Metanephros (tissue), 2 donors: ENCODE measurements at places on chromosomes 5 and 9. TPM values are rescaled to one million over a fixed set of nuclear protein-coding genes. Genes with fewer than 3 reads are reported as not detected.

The RHOBTB3 gene
- 151 TPM for total RNA-seq

The SEC61B gene
- total RNA-seq = 60.8 TPM

The TAF1L gene
- total RNA-seq = not detected

The EXOSC2 gene
- 26.2 TPM for total RNA-seq

The BSPRY gene
- 8.8 TPM for total RNA-seq

The NUTM2G gene
- not detected for total RNA-seq

The KIF24 gene
- 5.6 TPM for total RNA-seq

The OXCT1 gene
- 39.2 TPM for total RNA-seq

The CTXN3 gene
- 0.47 TPM for total RNA-seq

The CCNJL gene
- 4.5 TPM for total RNA-seq

The NREP gene
- 333 TPM for total RNA-seq

The TMEM171 gene
- total RNA-seq = 6.9 TPM

The PKD2L2 gene
- 0.53 TPM for total RNA-seq

The AIF1L gene
- 214 TPM for total RNA-seq

The FOXE1 gene
- not detected for total RNA-seq

The C9orf85 gene
- total RNA-seq = 14.2 TPM

The TXNDC8 gene
- total RNA-seq = not detected

The FAM174A gene
- total RNA-seq = 50.2 TPM

The CAMK2A gene
- total RNA-seq = 14.4 TPM

The ABL1 gene
- total RNA-seq = 58.0 TPM

The KCTD16 gene
- total RNA-seq = 2.8 TPM

The PRUNE2 gene
- 10.9 TPM for total RNA-seq

The ADAMTS2 gene
- total RNA-seq = 32.0 TPM

The ACSL6 gene
- 4.9 TPM for total RNA-seq

The LRRC19 gene
- total RNA-seq = 12.1 TPM

The IL5 gene
- not detected for total RNA-seq

The INSL6 gene
- not detected for total RNA-seq

The LRRC70 gene
- 12.3 TPM for total RNA-seq

The TMEM203 gene
- total RNA-seq = 32.5 TPM

The SPINK5 gene
- 1.3 TPM for total RNA-seq

The C5orf52 gene
- total RNA-seq = not detected

The ZFP37 gene
- total RNA-seq = 4.7 TPM

The CARD9 gene
- 5.7 TPM for total RNA-seq

The OR1L4 gene
- total RNA-seq = not detected

The RNF183 gene
- total RNA-seq = 3.1 TPM

The FCN2 gene
- 1.2 TPM for total RNA-seq

The EGFL7 gene
- total RNA-seq = 131 TPM

The OBP2B gene
- total RNA-seq = not detected

The HRH2 gene
- total RNA-seq = 3.2 TPM

The GNE gene
- 22.2 TPM for total RNA-seq

The TMEFF1 gene
- 9.9 TPM for total RNA-seq

The NEUROG1 gene
- total RNA-seq = not detected

The GOLGA1 gene
- total RNA-seq = 13.8 TPM

The PRSS3 gene
- total RNA-seq = 0.64 TPM

The ANXA1 gene
- 39.1 TPM for total RNA-seq

The ASPN gene
- total RNA-seq = 33.7 TPM

The PCDHGC5 gene
- total RNA-seq = 4.8 TPM
